ENCODE measurements at places on chromosomes 3 and 15.

DNA sequence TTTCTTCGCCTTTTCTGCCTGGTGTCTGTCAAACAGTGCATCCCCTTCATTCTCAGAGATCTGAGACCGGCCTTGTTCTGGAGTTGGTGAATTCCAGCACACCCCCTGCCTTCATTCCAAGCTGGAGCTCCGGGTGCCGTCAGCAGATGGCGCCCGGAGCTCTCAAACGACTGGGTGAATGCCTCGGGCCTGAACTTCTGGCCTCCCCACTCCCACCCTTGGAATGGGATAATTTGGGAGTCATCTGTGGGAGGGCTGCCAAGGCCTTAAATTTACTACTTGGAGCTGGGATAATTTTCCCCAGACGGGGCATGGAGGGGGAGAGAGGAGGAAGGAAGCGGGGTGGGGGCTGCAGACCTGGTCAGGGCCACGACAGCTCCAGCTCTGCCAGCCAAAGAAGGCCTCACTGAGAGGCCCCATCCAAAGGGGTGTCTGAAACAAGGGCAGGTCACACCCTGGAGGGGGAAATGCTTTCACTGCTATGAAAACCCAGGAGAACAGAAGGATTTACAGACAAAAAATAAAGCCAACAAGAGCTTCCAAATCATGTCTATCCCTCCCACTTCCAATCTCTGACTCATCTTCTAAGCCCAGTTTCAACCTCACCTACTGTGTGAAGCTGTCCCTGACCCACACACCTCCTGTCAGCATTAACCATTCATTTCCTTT is 187.9 kb downstream of the OPA1 start:
- DNase-seq, result peak; percentile 72

DNA sequence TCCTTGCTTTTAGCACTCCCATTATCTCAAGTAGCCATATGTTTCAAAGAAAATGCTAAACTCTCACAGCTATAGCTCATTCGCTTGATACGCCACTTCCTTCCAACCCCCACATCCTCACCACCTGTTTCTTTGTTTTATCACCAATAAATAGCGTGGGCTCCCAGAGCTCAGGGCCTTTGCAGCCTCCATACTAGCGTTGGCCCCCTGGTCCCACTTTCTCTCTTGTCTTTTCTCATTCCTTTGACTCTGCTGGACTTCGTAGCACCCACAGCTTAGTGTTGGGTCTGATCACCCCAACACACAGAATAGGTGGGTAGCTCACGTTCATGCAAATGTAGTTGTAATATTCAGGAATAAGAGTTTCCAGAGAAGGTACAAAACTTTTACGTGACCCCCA is 4.1 kb upstream of the GPD1L start:
- DNase-seq, result peak; percentile 5

DNA sequence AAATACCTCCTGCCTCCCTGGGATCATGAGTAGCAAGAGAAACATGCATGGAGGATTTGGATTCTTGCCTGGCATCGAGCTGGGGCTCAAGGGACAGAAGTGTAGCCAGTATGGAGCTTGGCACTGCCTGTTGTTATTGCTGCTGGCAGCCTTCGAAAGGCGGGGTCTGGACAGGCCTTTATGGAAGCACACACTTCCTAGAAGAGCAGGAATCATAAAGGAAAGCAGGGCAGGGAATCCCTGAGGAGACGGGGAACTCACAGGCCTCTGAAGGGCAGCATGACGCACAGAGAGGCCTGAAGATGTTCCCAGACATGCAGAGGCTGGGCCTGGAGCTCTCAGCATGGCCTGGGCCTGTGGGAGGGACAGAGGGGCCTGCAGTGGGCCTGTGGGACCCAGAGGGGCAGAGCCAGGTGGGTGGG is 18.6 kb upstream of the SLC41A3 start:
- no peak for DNase-seq

GRCh38 chr3:9119331-9119730 is 130.1 kb downstream of the SRGAP3 start:
- DNase-seq, result no peak

- no peak for DNase-seq
Observed at GRCh38 chr3:55792009-55792408, 304.9 kb upstream of the WNT5A start.

- no peak for DNase-seq
Observed at GRCh38 chr3:134198414-134198813, 52.2 kb downstream of the RYK start.

GRCh38 chr15:85540085-85540797 is 159.8 kb downstream of the AKAP13 start:
- no peak for DNase-seq

- no peak for DNase-seq
Observed at GRCh38 chr3:26084629-26085028, 294.7 kb downstream of the OXSM start.

GRCh38 chr15:47158573-47158972 is 558.7 kb upstream of the SEMA6D start:
- no peak for DNase-seq

GRCh38 chr15:74622758-74623157 is 7.1 kb downstream of the CLK3 start:
- no peak for DNase-seq

GRCh38 chr15:90327311-90327710 is 24.8 kb upstream of the ZNF774 start:
- DNase-seq, result no peak

GRCh38 chr15:100569391-100569790 is 32.6 kb downstream of the LINS1 start:
- DNase-seq, result no peak

GRCh38 chr3:55906896-55907295 is 419.8 kb upstream of the WNT5A start:
- no peak for DNase-seq

- no peak for DNase-seq
Observed at GRCh38 chr3:184332370-184333090, 4.9 kb upstream of the FAM131A start.

GRCh38 chr3:121835465-121835801 is 424 bp downstream of the EAF2 start:
- DNase-seq, result no peak

GRCh38 chr15:77821188-77821958 is 188.7 kb upstream of the LINGO1 start:
- DNase-seq, result peak; percentile 45

DNA sequence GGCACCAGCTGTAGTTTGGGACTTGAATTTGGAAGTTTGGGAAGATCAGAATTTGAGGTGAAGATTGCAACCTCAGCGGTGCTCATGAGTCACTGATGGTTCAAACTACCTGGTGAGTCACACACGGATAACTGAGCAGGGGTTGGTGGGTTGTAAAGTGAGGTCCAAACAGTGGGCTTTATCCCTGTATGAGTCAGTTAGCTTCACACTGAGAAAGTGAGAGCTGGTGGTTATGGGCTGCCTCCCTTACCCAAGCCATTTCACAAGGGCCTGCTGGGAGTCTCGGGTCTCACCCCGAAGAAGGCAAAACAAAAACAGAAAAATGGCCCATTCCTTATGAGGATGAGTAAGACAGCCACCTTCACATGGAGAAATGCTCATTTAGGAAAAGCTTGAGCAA is 77.0 kb downstream of the ITGA11 start:
- DNase-seq, result peak; percentile 60

DNA sequence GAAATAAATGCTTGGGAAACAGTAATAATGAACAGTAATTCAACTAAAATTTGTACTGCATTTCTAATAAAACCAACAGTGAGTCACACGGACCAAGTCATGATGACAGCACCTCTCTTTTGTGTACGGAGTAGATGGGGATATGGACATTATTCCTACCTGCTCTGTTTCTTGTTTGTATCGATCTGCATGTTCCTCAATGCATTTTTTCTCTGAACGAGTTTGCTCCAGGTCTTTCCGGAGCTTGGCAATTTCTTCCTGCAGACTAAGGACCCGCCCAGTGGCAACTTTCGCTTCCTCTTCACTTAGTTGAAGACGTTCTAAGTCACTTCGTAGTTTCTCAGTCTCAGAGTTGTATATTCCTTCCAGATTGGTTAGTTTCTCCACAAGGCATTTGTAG is 74.4 kb upstream of the MYO5C start:
- no peak for DNase-seq

DNA sequence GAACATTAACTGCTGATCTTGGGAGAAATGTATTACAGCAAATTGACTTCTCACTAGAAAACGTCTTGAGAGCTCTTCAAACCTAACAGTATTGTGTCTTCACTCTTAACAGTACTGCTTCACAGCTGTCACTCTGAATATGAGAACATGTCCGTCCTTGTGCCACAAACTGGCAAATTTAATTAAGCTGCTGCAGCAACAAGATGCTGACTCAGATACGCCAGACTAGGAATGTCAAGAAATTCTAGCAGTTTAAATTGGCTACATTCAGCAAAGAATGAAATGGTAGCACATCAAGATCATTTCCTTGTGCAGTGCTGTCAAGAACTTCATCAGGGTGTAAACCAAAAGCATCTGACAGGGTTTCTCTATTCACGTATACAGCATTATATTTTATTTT is 7.6 kb downstream of the ICE2 start:
- DNase-seq, result no peak

GRCh38 chr3:141275032-141275422 is 43.4 kb downstream of the PXYLP1 start:
- DNase-seq, result peak; percentile 53

DNA sequence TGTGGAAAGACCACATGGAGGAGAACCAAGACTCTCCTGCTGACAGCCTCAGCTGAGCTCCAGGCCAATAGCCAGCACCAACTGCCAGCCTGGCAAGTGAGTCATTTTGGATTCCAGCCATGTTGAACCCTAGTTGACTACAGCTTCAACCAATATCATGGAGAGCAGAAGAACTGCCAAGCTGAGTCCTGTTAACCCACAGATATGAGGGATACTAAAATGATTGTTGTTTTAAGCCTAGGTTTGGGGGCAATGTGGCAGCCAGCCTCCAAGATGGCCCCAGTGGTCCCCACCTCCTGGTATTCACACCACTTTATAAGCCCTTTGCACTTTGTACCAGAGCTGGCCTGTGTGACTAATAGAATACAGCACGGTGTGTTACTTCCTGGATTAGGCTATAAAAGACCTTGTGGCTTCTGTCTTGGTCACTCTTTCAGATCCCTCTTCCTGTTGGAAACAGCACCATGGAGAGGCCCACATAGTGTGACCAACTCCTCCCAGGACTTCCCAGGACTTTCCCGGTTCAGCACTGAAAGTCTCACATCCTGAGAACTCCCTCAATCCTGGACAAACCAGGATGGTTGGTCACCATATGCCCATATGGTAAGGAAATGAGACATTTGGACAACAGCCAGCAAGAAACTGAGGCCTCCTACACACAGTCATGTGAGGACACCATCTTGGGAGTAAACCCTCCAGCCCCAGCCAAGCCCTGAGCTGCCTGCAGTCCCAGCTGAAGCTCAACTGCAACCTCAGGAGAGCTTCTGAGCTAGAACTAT is 32.4 kb upstream of the CDV3 start:
- DNase-seq, result peak; percentile 61

DNA sequence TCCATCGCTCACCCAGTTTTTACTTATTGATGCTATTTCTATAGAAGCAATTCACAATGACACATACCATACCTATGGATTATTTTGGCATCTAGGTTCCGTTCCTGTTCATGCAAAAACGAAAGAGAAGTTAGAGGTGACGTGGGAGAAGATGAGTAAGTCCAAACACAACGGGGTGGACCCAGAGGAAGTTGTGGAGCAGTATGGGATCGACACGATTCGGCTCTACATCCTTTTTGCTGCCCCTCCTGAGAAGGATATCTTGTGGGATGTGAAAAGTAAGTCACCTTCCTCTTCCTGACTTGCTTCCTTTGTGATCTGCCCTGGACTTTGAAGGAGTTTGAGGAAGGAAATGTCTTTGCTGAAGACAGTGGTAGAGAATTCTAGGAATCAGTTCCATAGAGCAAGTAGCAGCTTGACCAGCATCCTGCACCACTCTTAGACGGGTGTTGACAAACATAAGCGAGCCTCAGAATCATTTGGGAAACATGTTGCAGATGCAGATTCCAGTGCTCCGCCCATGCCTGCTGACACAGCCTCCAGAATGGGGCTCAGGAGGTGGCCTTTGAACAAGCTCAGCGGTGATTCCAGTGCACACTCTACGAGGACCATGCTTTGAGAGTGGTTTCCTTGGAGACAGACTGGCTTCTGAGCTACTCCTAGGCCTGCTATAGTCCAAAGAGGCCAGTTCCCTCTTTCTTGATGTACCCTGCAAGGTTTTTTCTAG is 78.4 kb upstream of the LIMD1 start:
- DNase-seq, result no peak

DNA sequence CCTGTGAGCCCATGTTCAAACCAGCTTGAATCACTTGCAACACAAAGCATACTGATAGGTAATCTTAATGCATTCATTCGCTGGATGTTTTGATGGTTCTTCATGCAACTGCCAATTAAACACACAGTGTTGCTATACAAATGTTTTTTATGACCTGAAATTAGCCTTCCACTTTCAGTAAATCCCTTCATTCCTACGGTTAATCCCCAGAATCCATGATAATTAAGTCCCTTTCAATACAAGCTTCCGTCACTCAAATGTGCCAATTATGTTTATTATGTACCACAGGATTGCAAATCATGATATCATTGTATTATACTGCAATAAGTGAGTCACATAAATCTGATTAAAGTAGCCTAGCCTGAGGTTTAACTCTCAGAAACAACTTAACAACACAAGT is 14.5 kb upstream of the LYZL4 start:
- no peak for DNase-seq

- peak; percentile 4 for DNase-seq
Observed at GRCh38 chr15:45333550-45333949, 44.8 kb downstream of the GATM start.

DNA sequence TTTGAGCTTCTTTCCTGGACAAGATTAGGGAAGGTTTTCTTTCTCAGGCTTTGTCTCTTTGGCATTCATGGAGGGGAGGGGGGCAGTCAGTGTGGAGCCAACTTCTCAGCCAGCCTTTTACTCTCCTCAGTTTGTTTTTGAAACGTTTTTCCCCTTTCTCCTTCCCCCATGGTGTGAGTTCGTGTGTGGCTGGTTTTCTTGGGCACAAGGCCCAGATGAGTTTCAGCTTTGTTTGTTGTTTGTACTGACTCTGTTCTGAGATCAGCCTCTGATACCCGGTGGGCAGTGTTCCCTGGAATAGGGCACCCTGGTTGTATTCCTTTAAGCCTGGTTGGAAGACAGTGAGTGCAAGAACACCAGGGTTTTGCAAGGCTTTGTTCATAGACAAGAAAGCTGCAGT is 168.2 kb upstream of the RARB start:
- no peak for DNase-seq

DNA sequence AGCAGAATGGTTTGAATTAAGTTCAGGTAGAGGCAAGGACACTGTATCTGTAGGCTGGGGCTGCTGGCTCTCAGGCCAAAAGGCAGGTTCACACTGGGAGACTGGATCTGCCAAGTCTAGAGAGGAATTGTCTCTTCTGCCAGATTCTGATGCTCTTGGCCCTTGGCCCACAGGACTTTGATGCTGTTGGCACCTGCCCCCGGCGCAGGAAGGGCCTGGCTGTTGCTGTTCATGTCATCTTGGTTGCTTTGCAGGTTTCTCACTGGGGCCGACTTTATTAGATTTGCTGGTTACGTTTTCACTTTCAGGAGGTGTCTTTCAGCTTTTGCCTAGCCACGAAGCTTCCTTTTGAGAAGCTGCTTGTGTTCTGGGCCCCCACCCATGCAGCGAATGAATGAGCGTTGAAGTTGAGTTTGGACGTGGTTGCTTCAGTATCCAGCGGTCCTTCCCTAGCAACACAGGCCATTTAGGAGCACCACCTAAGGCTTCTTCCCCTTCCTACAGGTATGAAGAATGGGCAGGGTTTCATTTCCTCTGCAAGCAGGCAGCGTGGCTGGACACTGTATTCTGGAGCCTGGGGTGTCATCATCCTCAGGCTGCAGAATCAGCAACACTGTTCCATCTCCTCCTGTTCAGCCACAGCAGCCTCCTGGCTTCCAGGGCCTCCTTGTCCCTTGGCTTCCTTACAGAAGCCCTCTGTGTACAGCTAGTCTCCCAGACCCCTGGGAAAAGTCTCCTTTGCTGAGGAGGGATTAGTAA is 65.6 kb upstream of the PRR23C start:
- DNase-seq, result no peak

All from Caki2 (cell line).